Right renal pelvis (tissue), 4 donors: ENCODE measurements at places on chromosomes 7 and 10. TPM values are rescaled to one million over a fixed set of nuclear protein-coding genes. Genes with fewer than 3 reads are reported as not detected.

GRCh38 chr7:149860821-149861727 is 12.7 kb upstream of the ATP6V0E2 start:
- DNase-seq = no peak

GRCh38 chr10:17144757-17145156 is 15.1 kb upstream of the CUBN start:
- no peak for DNase-seq

DNA sequence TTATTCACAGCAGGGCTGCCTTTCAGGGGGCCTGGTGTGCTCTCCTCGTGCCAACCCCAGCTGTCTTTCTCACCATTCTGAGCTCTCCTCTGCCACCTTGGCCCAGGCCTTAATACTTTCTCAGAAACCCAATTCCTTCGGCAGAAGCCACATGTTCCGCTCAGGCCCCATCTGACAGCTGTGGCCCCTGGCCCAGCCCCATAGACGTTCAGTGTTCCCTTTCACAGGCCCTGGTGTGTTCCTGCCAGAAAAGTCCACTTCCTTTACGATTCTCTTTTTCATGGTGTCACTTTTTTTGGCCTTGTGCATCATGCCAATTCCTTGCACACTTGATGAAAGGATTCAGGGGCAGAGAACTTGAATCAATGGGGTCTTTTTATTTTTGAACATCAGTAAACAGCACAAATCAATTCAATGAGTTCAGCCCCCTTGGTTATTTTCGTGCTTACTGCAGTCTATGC is 15.9 kb upstream of the GPNMB start:
- DNase-seq = no peak

- no peak for DNase-seq
These were observed 13.6 kb upstream of the GALNT11 start for GRCh38 chr7:152011860-152012259.

The PNLIPRP3 gene
- not detected for polyA plus RNA-seq

DNA sequence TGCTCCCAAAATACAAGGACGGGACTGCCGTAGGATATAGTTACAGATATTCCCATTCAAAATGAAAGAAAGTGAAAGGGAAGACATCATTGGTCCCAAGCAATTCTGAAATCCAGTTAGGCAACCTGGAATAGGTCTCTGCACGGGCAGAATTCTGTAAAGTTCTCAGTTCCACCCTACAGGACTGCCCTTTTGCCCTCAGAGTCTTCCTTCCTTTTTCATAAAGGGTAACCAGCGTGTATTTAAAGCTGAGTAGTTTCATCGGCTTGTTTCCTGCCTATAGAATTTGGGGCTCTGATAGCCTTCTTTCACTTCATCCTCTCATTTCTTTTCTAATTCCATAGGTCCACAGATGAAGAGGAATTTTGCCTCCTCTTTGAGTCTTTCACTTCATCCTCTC is 20.0 kb downstream of the COPG2 start:
- no peak for DNase-seq

- DNase-seq = no peak
These were observed 5.5 kb downstream of the DNTT start for GRCh38 chr10:96309628-96310320.

GRCh38 chr10:70753841-70754621 is 31.1 kb downstream of the TBATA start:
- no peak for DNase-seq

DNA sequence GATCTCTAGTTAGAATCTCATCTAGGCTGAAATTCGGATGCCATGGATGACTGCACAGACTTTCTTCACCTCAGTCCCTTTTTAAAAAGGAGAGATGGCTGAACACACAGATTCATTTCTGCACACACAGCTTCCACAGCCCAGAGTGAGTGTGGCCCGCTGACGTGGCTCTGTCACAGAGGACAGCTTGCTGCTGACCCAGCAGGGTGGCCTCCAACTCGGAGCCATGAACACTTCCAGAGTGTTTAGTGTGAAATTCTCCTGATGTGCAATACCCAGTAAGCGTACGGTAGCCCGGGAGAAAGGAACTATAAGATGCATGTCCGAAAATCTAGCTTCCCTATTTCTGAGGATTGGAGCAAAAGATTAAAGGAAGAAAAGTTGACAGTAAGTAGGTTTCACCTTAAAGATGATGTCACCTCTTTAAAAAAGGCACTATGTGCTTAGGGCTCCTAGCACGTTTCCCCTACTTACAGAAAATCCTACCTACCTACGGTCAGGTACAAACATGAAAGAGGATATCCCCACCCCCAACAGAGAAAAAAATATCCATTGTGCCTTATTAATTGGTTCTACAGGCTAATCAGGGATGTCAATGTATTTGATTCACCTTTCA is 162.2 kb downstream of the RAPGEF5 start:
- DNase-seq = no peak

The FGL2 gene
- polyA plus RNA-seq = 51.0 TPM

- DNase-seq = no peak
These were observed 200.5 kb downstream of the TCERG1L start for GRCh38 chr10:131111007-131111406.

DNA sequence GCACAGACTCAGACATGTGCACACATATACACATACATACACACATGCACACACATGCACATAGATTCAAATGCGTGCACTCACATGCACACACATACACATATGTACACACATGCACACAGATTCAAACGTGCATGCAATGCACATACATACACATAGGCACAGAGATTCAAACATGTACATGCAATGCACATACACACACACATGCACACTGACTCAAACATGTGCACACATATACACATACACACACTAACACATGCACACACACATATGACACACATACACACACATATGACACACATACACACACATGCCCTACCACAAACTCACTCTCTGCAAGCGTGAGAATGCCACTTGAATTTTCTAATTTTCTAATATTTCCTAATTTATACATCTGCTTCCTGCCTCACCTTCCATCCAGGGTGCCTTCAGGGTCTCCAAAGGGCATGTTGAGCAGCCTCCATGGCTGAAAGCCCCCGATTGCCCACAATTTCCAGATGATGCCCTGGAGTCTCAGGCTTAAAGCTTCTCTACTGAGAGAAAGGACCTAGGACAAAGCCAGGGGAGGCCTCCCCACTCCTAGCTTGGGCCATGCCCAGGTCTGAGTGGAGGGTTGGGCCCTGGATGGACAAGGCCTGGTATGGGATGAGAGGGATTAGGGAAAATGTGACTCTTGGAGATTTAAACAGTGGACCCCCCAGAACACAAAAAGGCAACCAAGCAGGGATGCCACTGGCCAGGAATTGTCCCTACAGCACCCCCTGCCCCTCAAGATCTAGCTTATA is 487.1 kb downstream of the TCERG1L start:
- no peak for DNase-seq
